ENCODE measurements at places on chromosomes 2 and 18. TPM values are rescaled to one million over a fixed set of nuclear protein-coding genes. Genes with fewer than 3 reads are reported as not detected.
A peak's percentile ranks its signal among the peaks of the same experiment; 100 is the strongest.

DNA sequence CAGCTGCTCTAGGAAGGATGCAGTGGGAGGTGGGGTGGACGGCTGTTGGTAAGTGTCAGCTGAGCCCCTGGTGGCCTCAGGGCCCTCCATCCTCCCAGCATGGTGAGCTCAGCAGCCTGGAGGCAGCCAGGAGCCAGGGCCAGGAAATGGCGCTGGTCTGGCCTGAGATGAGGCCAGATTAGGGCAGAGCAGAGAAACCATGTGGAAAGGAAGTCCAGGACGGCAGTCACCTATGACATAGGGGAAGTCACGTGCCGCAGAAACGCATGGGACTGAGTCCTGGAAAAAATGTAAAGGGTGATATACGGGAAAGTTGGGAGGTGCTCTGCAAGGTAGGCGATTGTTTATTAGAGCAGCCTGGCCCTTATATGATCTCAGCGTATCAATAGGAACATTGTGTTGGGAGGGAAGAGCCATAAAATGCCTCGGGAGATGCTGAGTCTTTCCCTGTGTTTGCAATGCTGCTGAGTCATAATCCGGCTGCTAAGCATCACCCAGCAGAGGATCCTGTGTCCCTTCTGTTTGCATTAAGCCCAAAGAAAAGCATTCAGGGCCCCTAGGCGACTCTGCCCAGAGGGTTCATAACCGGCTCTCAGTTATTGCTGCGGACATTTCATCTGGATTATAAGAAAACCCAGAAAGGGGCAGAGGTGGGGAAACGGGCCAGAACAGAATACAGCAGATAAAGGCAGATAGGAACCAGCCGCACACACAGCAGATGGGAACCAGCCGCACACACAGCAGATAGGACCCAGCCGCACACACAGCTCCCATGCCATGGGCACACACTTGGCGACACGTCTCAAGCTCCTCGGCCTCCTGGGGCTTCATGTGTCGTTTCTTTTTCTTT, 30.3 kb upstream of the B3GNT7 start:
- peak; percentile 81 for DNase-seq

- DNase-seq, result no peak
Measured at GRCh38 chr18:49756671-49757362, 56.5 kb downstream of the ACAA2 start.

- DNase-seq, result no peak
Measured at GRCh38 chr2:120675460-120676130, 60.1 kb upstream of the GLI2 start.

GRCh38 chr2:237590272-237591140, at the start of gene RAB17:
Gene RAB17, minus strand, starts transcription at chr2:237590734. Its CDS starts 4,580 bp downstream, at chr2:237586154.
- peak; percentile 47 for DNase-seq

GRCh38 chr2:189138800-189139199, 40.8 kb downstream of the COL5A2 start:
- DNase-seq, result no peak

DNA sequence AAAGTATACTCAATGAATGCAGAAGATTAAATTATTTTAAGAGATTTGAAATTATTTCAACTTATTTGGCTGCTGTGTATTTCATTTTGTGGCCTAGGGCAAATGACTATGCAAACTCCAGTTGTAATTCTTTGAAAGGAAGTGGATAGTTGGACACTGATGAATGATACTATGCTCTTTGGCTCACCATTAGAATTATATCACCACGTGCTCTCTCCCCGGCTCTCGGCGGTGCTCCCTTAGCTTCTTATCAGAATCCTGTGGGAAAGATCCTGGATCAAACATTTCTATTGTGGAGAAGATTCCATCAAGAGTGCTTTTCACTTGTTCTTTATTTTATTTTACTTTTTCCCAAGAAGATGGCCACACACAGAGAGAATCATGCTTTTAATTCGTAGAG, 55.2 kb downstream of the ADCYAP1 start:
- DNase-seq, result no peak

DNA sequence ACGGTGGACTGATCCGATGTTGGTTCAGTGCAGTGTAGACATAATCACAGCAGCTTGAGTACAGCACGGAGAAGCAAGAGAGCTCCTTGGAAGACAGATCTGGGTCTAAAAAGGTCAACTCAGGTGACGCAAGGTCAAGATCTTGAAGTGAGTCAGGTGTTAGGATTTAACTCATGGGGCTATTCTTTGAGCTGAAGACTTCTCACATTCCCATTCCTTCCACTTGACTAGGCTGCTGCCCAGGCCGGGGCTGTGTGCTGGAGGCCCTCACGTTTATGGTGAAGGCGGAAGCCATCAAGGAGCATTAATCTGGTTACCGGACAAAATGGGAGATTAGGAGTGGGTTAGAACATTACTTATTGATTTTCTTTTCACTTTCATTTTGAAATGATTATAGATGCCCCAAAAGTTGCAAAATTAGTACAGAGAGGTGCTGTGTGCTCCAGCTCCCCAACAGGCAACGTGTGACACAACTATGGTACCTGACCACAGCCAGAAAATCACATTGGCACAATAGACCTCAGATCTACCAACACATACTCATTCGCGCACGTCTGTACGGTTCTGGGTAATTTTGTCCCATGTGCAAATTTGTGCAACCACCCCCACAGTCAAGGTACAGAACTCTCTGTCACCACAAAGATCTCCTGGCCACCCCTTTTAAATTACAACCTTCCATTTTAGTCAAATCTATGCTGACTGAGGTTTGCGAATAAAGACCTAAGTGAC, 77.6 kb upstream of the SEC11C start:
- no peak for DNase-seq

- peak; percentile 4 for DNase-seq
Measured at GRCh38 chr2:115412501-115412900, 970.1 kb downstream of the DPP10 start.

DNA sequence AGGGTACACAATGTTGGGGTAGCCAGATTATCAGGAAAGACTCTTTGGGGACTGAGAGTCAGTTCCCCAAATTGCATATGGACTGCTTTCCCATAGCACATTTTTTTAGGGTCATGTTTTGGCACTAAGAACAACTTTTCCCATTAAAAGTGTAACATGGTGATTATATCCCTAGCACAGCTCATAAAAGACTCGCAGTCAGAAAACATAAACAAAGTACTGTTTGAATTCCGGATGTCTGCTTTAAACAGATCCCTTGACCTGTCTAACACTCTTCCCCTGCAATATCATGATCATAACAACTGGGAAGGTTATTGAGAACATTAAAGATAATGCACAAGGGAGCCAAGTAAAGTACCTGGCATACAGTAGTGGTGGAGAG, 262.2 kb downstream of the ASXL3 start:
- DNase-seq, result no peak

DNA sequence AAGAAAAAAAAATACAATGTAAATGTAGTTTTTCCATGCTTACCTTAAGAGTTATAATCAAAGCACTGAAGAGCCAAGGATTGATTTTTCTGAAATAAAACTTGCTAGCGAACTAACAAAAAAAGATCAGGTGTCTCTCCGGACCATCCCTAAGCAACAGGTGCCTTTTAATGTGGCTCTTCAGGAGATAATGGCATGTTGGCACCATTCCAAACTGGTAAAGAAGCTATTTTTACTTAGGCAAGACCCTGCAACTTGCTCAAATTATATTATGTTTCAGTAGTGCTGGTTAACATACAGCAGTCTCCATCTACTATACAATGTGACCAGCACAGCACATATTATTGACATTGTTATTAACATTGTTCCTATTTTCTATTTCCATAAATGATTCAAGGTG, 2.3 kb upstream of the GCC2 start:
- DNase-seq, result no peak

DNA sequence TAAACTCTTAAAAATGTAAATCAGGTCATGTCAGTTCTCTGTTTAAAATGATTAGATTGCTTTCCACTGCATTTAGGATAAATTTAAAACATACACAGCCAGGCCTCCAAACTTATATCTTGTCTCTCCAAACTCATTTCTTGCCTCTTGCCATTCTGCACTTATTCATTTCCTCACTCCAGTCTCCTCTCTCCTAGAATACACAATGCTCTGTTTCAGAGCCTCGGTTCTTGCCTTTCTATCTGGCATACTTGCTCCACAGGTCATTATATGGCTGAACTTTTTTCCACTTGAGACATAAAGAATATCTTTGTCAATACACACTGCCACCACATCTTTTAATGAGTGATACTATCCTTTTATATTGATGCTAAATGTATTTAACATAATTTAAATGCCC, 10.5 kb upstream of the UGP2 start:
- no peak for DNase-seq

DNA sequence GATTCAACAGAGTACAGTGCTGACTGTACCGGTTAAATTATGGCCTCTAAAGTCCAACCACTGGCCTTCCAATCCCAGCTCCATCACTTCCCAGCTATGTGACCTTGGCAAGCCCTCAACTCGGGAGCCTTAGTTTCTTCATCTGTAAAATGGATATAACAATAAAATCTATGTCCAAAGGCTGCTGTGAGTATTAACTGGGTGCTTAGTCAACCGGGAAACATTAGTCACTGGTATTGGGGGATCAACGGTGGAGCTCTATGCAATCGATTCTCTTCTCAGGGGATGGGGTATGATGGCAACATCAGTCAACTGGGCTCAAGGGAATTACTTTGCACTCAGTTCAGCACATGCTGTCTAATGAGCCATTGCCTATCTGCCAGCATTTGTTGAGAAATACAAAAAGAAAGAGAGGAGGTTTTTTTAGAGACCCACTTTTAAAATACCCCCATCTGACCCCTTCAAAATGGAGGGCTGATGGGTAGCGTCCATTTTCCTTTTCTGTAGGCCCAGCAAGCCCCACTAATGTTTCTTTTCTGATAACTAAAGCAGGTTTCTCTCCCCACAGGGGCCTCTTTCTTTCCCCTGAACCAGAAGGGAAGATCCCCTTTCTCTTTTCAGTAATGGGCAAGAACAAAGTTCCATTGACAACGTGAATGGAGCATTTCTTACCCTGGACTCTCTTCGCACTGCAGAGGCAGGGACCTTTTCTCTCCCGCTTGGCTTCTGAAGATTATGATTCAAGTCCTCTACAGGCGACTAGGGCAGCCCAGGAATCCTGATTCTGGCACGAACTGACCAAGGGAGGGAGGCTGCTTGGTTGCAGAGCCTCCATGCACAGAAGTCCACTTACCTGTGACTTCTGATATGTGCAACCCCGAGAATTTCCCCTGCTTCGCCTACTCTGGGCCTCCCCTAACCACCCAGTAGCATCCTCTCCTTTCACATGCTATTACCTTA, 8.7 kb upstream of the AGFG1 start:
- DNase-seq, result no peak

GRCh38 chr18:31100436-31101182, 1.6 kb downstream of the DSC2 start:
- DNase-seq, result no peak

DNA sequence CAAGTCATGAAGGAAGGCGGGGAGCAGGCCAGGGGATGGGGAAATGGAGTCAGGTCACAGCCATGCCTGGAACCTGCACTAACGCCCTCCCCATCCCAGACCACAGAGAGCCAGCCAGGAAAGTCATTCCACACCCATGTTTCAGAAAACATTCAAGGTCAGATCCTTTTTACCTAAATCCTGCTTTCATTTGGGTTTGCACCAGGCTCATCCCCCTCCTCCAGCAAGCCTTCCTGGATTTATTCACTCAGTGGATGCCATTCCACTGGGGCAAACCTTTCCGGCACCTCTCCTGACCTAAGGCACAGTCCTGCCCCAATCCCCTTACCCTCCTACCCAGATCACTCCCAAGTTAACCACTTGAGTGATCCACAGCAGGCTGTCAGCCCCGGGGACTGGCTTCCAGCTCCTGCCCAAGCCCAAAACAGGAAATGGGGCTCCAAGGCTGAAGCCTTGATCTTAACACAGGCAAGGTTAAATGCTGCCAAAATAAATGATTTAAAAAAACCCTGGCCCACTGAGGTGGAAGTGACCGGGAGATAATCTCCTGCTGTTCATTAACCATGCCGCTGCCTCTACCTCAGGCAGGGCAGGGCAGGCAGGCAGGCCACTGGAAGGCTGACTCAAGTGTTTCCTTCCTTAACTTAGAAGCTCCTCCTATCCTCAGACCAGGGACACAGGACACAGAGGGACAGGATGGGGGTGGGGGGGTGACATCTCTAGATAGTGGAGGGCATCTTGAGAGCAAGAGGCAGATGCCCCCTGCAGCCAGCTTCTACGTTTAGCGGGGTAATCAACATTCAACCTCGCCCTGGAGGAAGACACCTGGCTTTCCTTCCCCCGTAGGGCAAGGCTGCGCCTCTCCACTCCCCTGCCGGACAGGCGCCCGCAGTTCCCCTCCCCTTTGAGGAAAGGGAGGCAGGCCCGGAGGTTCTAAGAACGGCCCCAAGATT, 1.4 kb downstream of the RAB11FIP5 start:
- DNase-seq, result peak; percentile 70

DNA sequence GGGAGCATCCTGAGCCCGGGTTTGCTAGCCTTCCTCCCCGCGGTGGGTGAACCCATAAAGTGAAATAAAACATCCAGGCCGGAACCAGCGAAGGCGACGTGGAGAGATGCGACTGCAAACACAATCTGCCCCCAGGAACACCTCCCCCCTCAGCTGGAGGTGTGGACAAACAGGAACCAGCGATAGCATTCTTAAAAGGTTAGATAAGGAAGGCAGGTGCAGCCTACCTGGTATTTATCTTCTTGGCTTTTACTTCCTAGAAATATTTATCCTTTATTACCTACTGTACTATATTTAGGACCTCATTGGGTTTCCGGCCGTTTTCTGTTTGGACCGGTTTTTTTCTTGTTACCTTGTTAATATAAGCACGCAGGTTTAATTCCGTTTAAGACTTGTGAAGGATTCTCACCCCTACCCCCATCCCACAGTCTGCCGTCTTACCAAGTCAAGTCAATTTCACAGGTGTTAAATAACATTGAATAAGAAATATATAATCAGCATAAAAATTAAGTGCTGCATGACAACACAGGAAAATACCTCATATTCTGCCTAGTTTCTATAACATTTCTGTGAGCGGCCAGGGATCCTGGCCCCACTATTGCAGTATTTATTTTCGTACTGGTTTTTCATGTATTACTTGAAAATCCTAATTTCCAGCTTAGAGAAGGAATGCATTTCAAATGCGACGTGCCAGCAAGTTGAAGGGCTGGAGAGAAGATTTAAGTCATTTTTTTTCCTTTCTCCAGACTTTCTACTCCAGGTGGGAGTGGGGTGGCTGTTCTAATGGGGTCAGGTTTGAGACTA, 224.0 kb upstream of the ID2 start:
- DNase-seq, result no peak

- no peak for DNase-seq
Measured at GRCh38 chr2:74226648-74227213, 28.3 kb downstream of the MTHFD2 start.

The TSPYL6 gene
- not detected for total RNA-seq

The CNDP1 gene
- total RNA-seq, result not detected

The FOXI3 gene
- total RNA-seq, result 0.04 TPM

The CCDC74A gene
- 13.3 TPM for total RNA-seq

The ALLC gene
- total RNA-seq, result not detected

The OTOS gene
- total RNA-seq, result not detected

The MRPS5 gene
- 62.8 TPM for total RNA-seq
